ENCODE measurements at places on chromosomes 1 and 21. TPM values are rescaled to one million over a fixed set of nuclear protein-coding genes. Genes with fewer than 3 reads are reported as not detected.
A peak's percentile ranks its signal among the peaks of the same experiment; 100 is the strongest.

GRCh38 chr1:41765152-41765551 lies 153.6 kb downstream of the HIVEP3 start:
- DNase-seq: no peak

Gene HOOK1
- 23.3 TPM for total RNA-seq

Gene ETV3L
- not detected for total RNA-seq

DNA sequence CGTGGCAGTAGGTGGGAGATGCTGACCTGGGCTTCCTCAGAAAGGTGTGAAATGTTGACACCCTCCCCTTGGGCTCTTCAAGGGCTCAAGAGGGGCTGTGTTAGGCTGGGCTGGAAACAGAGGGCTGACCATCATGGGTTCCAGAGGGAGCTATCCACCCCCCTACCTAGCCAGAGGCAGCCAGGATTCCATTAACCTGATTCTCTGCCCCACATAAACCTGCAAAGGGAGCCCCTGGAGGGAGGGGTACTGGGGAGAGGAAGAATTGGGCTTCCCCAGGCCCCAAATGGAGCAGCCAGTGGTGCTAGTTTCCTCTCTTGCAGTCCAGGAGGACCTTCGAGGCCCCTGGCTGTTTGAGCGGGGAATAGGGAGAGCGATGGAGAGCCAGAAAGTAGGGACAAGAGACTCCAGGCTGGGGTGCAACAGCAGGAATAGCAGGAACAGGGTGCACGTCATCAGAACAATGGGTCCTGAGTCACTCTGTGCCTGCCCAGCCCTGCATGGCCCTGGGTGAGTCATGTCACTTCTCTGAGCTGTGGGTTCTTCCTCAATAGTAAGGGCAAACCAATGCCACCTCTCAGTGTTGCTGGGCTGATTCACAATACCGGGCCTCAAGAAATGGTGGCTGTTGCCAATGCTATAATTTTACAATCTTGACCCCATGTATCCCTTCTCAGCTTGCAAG lies 121.2 kb downstream of the EPHB2 start:
- peak; percentile 95 for DNase-seq

DNA sequence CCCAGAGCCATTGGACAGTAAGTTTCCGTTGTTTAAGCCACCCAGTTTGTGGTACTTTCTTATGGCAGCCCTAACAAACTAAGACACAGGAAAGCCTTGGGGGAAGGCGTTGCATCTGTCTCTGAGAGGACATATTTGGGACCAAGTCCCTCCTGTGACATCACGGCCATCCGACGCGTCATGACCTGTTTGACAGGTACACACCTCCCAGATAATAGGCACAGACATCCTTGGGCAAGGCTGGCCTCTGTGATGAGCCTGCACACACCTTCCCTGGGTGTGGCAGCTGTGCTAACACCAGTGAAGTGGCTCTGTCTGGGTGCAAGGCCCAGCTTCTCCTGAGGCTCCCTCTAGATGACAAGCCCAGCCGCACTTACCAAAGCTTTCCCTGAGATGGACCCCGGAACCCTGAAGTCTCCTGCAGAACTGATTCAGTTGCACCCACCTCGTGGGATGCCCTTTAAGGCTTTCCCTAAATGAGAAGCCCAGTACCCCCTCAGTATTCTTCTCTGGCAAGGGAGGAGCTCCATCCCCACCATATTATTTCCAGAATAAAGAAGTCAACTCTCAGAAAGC lies 136.5 kb downstream of the ZSCAN20 start:
- no peak for DNase-seq

GRCh38 chr1:200038981-200039848 lies 11.7 kb downstream of the NR5A2 start:
- peak; percentile 51 for DNase-seq

DNA sequence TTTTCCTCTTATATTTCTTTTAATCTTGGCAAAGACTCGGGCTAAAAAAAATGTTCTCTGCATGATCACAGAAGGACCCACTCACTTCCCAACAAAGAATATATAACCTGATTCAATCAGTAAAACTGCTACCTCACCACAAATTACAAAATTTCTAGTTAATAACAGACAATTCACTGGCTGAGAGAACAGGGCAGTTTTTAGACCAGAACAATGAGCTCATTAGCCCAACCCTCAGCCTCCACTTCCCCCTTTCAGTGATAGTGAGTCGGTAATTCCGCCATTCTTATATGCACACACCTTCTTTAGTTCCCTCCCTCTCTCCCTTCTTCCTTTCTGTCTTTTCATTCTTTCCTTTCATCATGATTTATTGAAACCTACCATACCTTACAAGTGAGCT lies 8.9 kb downstream of the SIPA1L2 start:
- no peak for DNase-seq

DNA sequence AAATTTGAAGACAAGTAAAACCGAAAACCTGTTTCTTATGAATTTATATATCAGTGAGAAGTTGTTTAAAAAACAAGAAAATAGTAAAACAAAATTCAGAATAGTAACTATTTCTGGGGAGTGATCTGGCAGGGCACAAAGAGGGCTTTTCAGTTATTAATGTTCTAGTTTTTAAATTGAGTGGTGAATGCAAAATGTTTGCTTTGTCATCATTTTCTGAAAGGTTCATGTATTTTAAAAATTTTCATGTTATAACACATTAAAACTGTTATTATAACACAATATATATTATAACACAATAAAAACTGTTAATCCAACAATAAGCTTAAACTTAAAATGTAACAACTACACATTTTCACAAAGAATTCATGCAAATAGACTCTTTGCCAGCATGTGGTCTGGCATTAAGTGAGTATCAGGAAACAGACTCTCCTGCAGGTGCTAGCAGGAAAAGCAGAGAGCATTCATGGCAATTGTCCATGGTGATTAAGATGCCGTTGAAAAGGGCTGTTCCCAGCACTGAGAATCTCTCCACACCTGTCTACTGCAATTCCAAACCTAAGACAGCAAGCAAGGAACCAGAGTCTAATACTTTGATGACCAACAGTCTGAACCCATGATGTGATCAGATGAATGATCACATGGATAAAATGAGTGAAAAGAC lies 204.9 kb downstream of the TBX15 start:
- peak; percentile 45 for DNase-seq

Gene CENPF
- 135 TPM for total RNA-seq

DNA sequence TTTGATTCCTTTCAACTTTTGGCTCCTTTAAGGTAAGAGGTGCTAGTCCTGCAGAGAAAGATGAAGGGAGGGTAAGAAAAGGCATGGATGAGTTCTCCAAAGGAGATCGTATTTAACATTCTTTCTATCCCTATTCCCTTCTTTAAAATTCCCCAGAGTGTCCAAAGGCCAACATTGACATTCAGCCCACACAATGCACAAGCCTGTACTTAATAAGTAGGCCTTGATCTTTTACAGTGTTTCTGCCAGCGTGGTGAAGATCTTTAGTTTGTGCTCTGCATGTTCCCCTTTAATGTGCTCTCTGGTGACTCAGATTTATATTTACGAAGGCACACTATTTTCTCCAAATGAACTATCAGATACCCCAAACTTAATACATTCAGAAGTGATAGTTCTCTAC lies 582.5 kb upstream of the RGS18 start:
- no peak for DNase-seq

Gene SPRR2F
- total RNA-seq: not detected

Gene VSIG8
- not detected for total RNA-seq

Gene KIF17
- total RNA-seq: 1.9 TPM

DNA sequence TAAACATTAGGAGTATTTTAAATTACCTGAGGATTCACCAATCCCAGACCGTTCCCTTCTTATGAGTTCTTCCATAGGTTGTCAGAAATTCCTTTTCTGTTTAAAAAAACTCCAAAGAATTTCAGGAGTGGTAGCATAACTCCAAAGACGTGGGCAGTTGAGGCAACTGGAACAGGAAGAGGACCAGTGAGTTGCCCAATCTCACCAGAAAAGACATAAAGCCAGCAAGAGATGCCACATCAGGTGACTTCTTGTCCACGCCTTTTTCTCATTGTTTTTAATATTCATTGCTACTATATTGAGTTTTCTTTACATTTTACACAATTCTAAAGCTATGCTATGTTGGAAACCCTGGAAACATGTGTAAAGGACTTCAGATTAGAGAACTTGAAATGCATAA lies 88.1 kb upstream of the JAK1 start:
- DNase-seq: no peak

- no peak for DNase-seq
Observed at GRCh38 chr1:20711285-20712214, 6.3 kb downstream of the KIF17 start.

Gene VWA5B1
- total RNA-seq: not detected

Gene LRRC7
- total RNA-seq: not detected

- no peak for DNase-seq
Observed at GRCh38 chr1:200710166-200710565, 28.5 kb upstream of the CAMSAP2 start.

DNA sequence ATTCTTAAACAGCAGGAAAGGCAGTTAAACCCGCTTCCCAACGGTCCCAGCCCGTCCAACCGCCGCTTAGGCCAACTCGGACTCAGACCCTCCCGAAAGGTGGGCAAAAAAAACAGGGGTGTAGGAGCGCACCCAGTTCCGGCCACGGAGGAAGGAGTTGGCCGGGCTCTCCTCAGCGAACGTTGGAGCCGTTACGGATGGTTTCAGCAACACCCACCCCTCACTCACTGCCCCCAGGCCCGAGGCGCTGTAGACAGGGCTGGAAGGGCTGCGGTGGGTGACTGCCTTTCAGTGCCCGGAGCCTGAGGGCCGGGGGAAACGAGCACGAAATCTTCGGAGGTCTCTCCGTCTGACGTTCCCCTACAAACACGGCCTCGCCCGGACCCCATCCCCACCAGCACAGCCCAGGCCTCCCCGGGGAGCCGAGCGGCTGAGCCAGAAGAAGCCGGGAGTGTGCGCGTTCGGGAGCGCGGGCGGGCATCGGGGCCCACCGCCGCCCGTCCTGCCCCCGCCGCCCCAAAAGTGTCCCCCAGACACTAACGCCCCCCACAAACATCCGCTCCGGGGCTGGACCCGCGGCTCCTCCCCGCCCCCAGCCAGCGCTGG lies 1.3 kb downstream of the KDM5B start:
- DNase-seq: peak; percentile 53

Gene LMX1A
- not detected for total RNA-seq

GRCh38 chr21:26194811-26195251 lies 24.3 kb upstream of the APP start:
- DNase-seq: no peak

DNA sequence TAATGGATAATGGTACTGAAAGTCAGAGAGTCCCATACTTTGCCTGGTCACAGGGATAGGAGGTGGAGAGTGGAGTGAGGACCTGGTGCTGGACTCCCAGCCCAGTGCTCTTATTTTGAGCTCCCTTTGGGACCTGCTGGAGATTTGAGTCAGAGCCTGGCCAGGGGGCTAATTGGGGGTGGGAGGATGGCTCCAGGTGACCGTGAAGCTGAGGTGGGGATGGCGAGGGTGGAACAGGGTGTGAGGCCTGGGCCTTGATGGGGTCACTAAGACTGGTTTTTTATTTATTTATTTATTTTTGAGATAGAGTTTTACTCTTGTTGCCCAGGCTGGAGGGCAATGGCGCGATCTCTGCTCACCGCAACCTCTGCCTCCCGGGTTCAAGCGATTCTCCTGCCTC lies 17.8 kb downstream of the AMPD2 start:
- DNase-seq: no peak

Gene CD2
- total RNA-seq: not detected

DNA sequence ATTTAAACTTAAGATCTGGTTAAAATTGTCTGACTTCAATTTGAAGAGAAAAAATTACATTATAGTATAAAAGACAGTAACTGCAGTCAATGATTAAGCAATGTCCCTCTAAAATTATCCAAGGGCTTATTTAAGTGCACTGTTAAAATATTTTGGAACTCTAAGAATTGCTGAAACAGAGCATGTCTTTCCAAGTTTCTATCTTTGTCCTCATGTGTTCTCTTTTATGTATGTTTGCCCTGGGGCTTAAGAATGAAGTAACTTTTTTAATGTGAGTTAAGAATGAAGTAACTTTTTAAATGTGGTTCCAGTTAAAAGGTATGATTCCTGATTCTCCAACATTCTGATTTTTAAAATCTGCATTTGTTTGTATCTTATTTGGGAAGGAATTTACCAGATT lies 69.0 kb upstream of the MARK1 start:
- DNase-seq: peak; percentile 48

- DNase-seq: no peak
Observed at GRCh38 chr1:151175041-151175741, 590 bp downstream of the TMOD4 start.

GRCh38 chr1:69258842-69259241 lies 308.9 kb upstream of the LRRC7 start:
- no peak for DNase-seq

DNA sequence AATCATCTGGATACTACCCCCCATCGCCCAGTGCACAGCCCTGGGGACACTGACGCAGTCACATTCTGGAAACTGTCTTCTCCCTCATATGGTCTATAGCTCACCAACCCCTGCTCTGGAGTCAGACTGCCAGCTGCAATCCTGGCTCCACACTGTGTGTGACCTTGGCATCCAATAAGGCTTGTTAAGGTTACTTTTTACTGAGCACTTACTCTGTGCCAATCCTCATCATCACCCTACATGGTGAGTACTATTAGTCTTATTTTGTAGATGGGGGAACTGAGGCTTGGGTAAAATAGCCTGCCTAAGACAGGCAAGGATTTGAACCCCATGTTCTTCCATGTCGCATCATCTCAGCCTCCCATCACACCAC lies 34.9 kb downstream of the AHDC1 start:
- DNase-seq: peak; percentile 22

All from MCF 10A (cell line).